ENCODE measurements at places on chromosomes 2 and 18.

DNA sequence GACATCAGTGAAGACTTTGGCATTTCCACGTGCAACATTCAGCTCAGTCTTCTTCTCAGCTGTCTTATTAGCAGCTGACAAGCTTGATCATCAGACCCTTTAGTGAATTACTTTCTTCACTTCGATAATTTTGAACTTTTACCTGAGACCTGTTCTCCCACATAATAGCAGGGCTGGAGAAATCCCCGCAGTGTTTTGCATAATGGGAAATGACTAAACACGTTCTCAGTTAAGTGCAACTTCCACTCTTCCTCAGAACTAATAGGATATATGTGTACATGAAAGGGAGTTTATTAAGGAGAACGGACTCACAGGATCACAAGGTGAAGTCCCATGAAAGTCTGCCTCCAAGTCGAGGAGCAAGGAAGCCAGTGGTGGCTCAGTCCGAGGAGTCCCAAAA lies 28.8 kb upstream of the MBP start:
- no peak for DNase-seq

DNA sequence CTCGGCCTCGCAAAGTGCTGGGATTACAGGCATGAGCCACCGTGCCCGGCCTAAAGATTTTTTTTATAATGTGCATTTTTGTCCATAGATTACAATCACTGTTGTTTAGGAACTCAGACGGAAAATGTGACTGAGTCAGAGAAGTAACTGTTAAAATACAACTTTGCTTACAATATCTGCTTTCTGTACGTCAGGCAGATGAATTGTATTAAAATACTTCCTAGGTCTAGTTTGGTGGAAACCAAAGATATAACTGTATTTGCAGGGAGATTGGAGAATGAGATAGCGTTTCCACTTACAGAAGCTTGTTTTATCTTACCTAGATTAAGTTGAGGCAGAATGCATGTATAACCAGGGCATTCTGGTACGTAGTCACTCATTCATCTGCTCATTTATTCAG lies 36.7 kb downstream of the ASAP2 start:
- DNase-seq = no peak

DNA sequence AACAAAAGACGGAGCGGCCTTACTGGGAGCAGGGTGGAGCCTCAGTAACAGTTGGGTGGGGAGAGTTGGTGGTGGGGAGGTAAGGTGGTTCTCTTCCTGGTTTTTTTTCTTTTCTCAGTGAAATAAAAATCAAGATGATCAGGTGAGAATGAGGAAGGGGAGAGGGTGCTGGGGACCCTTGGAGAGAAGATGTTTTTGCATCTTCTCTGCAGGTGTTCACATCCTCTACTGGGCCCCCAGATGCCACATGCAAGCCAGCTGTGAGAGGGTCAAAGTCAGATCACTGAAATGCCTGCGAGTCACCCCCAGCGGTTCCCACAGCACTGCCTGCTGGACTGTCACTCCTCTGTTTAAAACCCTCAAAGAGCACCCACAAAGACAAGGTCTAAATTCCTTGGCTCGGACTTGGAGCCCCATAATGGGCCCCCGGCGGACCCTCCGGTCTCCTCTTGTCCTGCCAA lies 69.8 kb upstream of the FHL2 start:
- DNase-seq = no peak

DNA sequence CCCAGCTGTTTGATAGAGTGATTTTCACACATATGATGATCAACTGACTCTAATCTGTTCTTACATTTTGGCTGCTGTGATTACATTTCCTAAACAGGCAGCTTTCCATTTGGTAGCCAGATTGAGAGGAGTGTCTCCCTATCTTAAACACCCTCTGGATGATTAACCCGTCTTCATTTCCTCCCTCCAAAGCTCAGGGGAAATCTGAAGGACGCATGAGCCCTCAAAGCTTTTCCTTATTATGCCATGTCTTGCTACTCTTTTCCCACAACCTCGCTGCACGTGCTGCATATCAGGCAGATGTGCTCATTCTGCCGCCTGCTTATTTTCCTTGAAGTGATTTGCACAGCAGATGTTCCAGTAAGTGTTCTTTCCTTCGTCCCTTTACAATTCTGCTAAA lies 837.4 kb downstream of the LRRTM4 start:
- DNase-seq = no peak

- no peak for DNase-seq
Measured at GRCh38 chr18:58015065-58015780, 28.8 kb upstream of the NEDD4L start.

DNA sequence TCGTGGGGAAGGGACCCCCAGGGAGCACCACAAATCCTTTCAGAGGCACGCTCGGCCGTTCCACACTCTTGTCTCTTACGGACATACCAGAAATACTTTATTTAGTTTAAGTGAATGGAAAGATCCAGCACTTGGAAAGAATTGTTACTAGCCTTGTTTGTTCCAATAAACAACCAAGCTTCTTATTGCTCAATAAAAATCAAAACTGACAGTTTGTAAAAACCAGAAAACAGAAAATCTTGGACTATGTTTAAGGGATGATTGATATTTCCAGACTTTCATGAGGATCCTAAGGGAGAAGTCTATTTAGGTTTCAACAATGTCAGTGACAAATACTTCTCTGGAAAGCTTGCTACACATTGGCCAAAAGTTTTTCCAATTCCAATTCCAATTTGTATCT lies 31.6 kb upstream of the CCBE1 start:
- DNase-seq = no peak

DNA sequence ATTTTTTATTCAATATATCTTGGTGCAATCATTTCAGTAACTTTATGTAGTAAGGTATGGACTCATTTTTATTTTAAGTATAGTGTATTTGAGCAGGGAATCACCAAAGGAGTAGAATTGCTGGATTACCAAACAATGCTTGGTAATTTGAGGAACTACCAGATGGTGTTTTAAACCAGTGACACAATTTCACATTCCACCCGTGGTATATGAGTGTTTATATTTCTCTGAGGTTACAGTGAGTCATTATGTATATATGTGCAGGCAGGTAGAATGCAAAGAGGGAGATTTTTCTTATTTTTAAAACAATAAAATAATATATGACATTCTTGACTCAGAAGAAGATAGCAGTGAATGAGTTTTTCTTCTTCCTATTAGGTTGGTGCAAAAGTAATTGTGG lies 596.9 kb downstream of the DCC start:
- DNase-seq = no peak

DNA sequence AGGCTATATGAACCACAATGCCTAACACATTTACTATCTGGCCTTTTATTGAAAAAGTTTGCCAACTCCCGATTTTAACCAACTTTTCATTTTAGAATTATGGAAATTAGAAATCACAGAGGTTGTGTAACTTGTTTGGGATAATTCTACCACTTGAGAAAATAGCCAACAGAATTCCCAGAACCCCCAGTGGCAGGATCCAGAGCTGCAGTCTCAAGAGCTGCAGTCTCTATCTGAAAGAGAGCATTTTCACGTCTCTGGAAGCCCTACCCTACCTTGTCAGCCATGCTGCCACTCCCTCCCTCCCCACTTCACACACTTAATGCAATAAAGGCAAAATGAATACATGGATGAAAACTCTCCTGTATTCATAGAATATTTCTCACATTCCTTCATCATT lies 23.4 kb upstream of the TSPYL6 start:
- DNase-seq = no peak

- DNase-seq = no peak
Measured at GRCh38 chr2:80489717-80490116, 185.2 kb upstream of the LRRTM1 start.

- no peak for DNase-seq
Measured at GRCh38 chr2:71894261-71894660, 253.4 kb downstream of the CYP26B1 start.

- DNase-seq = no peak
Measured at GRCh38 chr2:200253639-200254038, 52.9 kb upstream of the SPATS2L start.

DNA sequence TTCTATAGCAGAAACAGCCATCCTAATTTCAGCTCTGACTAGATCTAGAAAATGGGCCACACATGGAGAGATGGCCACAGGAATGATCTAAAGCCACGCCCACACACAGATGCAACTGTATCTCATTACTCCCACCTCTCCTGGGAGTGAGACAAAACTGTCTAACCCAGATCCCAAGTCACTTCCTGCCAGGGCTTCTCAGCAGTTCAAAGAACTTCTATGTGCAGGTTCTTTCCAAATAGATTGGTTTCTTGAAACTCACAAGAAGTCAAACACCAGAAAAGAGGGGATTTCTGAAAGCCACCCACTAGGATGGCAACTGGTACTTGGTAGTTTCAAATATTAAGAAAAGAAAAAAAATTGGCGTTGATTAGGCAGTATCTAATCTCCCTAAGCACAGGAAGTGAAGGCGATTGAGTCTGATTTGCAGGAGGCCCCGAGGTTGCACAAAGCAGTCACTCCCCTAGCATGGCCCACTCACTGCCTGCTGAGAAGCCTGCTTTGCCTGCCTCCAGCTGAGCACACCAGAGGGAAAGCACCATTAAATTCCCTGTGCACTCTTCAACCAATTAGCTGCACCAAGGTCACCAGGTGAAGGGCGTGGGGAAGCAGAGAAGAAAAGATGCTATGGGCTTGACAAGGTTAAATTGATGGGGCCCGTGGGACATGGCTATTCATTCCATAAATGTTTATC lies 51.1 kb downstream of the PAPOLG start:
- DNase-seq = no peak

- DNase-seq = no peak
Measured at GRCh38 chr2:39981883-39982311, 202.8 kb upstream of the THUMPD2 start.

DNA sequence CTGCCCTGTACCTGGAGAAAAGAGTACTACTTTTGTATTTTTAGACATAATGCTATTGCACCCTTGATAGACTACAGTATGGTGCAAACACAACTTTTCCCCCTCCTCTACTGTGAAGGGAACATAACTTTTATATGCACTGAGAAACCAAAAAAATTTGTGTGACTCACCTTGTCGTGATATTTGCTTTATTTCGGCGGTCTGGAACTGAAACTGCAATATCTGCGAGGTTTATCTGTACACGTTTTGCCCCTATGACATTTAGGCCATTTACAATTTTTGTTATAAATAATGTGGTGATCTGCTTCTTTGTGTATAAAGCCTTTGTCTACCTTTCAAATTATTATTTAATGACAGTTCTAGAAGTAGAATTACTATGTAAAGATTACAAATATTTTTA lies 34.4 kb upstream of the AAK1 start:
- DNase-seq = no peak

DNA sequence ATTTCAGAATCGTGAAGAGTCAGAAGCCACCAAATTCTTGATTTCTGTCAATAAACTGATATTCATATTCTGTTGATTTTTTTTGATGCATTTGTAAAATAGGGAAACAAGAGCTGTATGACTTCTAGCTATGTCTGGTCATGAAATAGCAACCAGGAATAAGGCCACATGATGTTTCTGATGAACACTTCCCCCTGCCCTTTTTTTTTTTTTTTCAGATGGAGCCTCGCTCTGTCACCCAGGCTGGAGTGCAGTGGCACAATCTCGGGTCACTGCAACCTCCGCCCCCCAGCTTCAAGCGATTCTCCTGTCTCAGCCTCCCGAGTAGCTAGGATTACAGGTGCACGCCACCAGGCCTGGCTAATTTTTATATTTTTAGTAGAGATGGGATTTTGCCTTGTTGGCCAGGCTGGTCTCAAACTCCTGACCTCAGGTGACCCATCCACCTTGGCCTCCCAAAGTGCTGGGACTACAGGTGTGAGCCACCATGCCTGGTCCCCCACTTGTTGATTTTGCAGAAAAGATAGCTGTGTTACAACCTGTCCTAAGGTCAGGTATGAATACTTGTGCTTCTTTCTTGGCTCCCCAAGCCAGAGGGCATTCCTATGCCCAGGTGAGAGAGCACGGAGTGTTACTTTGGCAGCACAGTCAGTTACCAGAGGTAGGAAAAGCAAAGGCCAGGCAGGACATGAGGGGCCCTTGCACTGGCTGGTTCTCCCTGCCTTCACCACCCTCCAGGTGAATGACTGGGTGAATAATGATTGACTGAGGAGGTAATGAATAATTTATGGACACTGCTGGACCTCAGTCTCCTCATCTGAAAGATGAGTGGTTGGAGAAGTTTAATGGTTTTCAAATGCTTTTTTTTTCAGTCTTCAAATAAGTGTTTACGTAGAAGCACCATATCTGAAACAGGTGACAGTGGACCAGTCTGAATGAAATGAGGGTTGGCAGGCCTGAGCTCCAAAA lies 39.6 kb downstream of the PAX8 start:
- DNase-seq = no peak

DNA sequence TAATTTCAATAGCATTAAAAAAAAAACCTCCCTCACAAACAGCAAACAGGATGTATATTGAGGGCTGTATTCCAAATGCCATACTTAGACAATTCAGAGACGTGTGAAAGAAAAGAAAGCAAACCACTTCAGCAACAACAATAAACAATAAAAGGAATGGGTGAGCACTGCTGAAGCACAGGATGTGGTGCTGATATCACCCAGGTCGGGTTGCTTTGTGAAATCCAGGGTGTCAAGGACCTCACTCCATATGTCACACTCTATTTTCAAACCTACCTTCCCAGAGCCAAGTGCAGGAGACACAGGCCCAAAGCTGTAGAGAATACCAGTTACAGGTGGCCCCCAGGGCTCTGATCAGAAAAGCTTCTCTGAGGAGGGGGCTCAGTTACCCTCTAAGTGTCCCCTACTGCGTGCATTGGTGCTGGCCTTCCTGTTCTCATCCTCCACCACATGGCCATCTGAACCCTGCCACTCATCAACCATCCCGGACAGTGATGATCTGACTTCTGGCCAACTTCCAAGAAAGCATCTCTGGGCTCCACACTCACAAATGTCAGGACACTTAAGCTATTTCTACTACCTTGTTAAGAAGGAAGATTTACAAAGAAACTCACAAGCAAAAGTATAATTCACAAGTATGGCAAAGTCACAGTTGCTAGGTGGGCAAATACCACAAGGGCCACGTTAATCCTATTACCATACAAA lies 363.0 kb downstream of the SS18 start:
- DNase-seq = no peak

- no peak for DNase-seq
Measured at GRCh38 chr2:45975752-45976517, 321.3 kb upstream of the EPAS1 start.
